ENCODE measurements at places on chromosomes 12 and 14. TPM values are rescaled to one million over a fixed set of nuclear protein-coding genes. Genes with fewer than 3 reads are reported as not detected.

IFNG-AS1 gene
- not detected for total RNA-seq

DNA sequence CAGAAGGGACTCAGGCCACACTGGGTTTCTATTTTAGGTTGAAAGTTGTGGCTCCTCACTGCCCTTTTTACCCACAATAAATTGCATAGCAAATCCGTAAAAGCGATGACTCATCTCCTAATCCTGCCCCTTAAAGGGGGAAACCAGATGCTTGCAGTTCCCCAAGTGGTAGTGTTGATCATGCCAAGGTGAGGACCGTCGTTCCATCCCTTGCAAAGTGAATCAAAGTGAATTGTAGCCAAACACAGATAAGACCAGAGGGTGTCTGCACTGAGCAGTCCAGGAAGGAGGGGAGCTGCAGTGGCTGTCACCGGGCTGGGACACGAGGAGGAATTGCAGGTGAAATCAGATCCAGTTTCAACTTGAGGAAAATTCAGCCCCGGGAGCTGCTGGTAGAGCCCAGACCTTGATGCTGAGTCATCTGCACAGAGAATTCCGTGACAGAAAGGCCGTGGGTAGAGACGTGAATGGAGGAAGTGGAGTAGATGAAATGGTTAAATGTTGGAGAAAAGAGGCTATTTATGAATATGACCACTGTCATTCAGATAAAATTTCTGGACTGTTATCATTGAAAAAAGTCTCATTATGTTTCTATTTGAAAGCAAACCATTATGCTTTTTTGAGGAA lies 44.2 kb upstream of the MMP17 start:
- DNase-seq, result no peak

DNA sequence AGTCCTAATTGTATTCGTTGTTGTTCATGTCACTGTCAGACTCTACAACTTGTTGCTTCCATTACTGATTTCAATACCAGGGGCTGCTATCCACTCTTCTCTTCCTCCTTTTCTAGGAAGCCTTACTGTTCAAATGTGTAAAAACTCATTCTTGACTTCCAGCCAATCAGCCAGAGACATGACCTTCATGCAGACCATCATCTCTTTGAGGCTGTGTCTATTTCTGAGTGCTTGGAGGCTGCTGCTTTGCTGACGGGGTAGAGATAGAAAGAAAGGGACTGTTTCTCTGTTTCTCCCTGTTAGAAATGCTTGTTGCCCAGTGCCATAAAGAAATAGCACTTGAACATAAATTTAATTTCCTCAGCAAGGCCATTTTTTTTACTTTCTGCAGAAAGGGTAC lies 282.9 kb downstream of the RGS6 start:
- no peak for DNase-seq

DNA sequence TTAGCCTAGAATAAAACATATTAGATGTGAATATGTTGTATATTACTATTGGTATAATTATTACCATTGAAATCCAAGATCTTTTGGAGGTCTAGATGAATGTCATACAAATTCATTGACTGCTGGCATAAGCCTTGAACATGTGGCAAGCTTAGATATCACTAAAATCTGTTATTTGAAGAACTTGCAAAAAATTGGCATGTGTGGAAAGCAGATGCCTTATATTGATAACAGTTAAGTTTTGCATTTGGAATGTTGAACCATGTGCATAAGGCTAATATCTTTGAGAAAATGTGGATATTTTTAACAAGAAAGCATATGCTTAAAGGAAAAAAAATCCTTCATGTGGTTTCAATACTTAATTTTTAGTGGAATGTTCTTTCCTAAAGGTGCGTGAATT lies 203.6 kb upstream of the PRICKLE1 start:
- DNase-seq, result no peak

DNA sequence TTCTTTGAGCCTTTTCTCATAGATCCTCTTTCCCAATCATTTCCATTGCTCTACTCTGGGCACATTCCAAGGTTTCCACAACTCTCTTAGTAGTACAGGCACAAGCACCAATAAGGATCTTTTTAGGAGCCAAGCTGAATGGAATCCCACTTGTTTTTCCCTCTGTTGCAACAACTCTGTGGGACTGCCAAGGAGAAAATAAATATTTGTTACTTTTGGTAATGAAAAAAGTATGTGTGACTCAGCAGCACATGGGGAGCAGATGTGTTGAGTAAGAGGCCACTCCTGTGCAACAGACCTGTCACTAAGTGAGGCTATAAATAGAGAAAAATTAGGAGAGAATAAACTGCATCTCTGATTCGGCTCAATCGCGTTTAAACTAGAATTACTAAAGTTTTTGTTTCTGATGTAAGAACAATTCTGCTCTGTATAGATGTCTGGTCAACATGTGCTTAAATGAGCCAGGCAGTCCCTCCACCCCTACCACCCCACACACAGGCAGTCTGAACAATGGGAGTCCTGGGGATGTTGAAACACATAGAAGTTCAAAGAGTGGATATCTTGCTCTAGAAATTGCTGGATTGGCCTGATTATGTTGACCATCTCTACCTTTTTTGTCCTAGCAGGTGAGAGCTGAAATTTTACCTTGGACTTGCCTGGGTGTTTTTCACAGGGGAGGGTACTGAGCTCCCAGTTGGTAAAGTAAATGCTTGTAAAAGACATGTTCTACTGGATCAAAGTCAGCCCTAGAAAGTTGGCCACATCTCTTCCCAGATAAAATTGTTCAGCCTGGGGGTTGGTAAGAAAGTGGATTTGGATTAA lies 244.3 kb upstream of the NOVA1 start:
- no peak for DNase-seq

Measured in esophagus squamous epithelium (tissue), 5 donors.